ENCODE measurements at places on chromosomes 2 and 18. TPM values are rescaled to one million over a fixed set of nuclear protein-coding genes. Genes with fewer than 3 reads are reported as not detected.
A peak's percentile ranks its signal among the peaks of the same experiment; 100 is the strongest.

DNA sequence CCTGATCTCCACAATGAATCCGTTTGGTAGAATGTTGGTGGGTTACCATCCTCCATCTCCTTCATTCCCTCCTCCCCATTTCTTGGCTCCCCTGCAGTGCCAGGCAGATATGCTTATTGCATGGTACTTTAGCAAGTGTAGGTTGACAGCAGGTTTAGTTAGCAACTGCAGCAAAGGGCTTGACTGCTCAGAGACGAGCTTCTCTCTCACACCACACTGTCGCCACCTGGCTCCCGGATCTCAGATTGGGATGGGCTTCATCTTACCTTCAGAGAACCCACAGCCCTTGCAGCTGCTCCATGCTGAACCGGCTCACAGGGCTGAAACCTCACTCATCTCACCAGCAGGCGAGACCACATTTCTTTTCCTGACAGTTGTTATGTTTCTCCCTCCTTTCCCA lies 88.8 kb downstream of the VWA3B start:
- H3K36me3 ChIP-seq = no peaks in the 10 kb centered on the region
- DNase-seq = peak; percentile 78
- no peaks in the 10 kb centered on the region for H3K4me1 ChIP-seq

GRCh38 chr2:222240676-222241049 lies 58.1 kb downstream of the PAX3 start:
- no peak for DNase-seq
- no peaks in the 10 kb centered on the region for H3K27me3 ChIP-seq
- no peaks in the 10 kb centered on the region for H3K36me3 ChIP-seq
- no peak overlapping the region for H3K27ac ChIP-seq

GRCh38 chr2:165109915-165110314 lies 93.9 kb downstream of the SCN3A start:
- no peak for DNase-seq
- H3K36me3 ChIP-seq = no peaks in the 10 kb centered on the region
- no peak overlapping the region for H3K27ac ChIP-seq
- no peaks in the 10 kb centered on the region for H3K4me1 ChIP-seq
- H3K4me3 ChIP-seq = no peak overlapping the region

DNA sequence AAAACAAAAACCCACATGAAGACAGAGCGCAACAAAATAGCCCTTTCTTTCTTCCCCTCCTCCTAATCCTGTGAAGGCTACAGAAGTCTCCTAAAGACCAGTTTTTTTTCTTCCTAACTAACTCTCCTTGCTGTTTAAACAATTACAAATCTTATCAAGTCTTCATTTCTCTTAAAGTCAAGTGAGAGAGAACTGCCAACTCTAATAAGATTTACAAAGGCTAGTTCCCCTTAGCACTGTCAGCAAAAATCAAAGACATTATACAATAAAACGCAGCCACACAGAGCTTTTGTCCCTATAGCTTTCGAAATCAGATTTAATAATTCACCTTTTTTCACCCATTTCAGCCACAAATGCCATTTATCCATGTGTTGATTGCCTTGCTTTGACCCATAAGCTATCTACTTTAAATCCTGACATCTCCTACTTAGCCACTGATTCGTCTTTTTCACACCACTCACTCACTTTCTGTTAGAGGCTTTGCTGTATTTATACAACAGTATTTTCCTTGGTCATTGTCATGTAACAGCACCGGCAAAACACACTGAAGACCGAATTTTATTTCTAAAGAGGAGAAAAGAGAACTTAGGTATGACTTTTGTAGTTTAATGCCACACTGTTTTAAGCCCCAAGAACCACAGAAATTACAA lies 5.9 kb downstream of the NRXN1 start:
- no peak overlapping the region for H3K27ac ChIP-seq
- DNase-seq = no peak
- H3K4me1 ChIP-seq = no peaks in the 10 kb centered on the region
- H3K36me3 ChIP-seq = no peaks in the 10 kb centered on the region
- no peaks in the 10 kb centered on the region for H3K27me3 ChIP-seq

GRCh38 chr2:121694398-121695170 lies 42.1 kb downstream of the NIFK start:
- H3K27me3 ChIP-seq = no peaks in the 10 kb centered on the region
- no peak overlapping the region for H3K4me3 ChIP-seq
- H3K36me3 ChIP-seq = no peaks in the 10 kb centered on the region

- no peak for DNase-seq
- H3K27ac ChIP-seq = peak overlapping the region; percentile 38
- H3K27me3 ChIP-seq = no peaks in the 10 kb centered on the region
- no peak overlapping the region for H3K4me3 ChIP-seq
These were observed 45.1 kb upstream of the ZNF396 start for GRCh38 chr18:35422237-35422636.

DNA sequence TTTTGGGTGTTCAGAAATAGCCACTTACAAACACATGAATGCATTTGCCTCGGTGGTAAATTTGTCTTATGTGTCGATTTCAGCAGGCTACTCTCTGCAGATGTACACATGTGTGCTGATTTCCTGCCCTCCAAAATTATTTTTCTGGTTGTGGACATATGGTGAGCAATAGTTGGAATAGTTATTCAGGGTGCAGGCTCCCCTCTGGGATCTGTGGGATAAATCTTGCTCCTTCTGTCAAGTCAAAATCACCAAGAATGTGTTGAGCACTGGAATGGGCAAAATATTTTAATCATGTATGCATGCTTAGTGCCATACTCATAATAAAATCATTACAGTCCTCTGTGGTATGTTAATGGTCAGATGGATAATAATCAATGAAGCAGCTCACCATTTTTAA lies 684.5 kb downstream of the BCL11A start:
- no peaks in the 10 kb centered on the region for H3K36me3 ChIP-seq
- H3K27me3 ChIP-seq = no peaks in the 10 kb centered on the region
- H3K4me3 ChIP-seq = no peak overlapping the region
- H3K4me1 ChIP-seq = no peaks in the 10 kb centered on the region
- DNase-seq = no peak

DNA sequence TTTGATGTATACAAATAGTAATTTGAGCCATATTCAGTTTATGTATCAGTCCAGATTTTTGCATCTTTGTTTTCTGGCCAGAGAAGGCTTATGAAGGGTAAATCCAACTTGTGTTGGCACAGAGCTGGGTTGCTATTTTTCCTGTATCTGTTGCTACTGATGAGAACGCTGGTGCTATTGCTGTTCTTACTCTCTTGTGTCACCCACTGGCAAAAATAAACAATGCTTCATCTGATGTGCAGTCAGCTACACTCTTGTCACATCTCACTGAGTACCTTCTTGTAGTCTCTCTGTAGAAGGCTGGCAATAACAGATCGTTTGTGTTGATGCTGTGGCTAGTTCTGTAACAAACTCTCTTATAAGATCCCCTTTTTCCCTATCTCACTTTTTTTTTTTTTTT lies 323.4 kb downstream of the CDH19 start:
- H3K36me3 ChIP-seq = no peaks in the 10 kb centered on the region
- DNase-seq = no peak
- H3K27ac ChIP-seq = no peak overlapping the region
- no peaks in the 10 kb centered on the region for H3K27me3 ChIP-seq
- H3K4me3 ChIP-seq = no peak overlapping the region
- H3K4me1 ChIP-seq = no peaks in the 10 kb centered on the region

DNA sequence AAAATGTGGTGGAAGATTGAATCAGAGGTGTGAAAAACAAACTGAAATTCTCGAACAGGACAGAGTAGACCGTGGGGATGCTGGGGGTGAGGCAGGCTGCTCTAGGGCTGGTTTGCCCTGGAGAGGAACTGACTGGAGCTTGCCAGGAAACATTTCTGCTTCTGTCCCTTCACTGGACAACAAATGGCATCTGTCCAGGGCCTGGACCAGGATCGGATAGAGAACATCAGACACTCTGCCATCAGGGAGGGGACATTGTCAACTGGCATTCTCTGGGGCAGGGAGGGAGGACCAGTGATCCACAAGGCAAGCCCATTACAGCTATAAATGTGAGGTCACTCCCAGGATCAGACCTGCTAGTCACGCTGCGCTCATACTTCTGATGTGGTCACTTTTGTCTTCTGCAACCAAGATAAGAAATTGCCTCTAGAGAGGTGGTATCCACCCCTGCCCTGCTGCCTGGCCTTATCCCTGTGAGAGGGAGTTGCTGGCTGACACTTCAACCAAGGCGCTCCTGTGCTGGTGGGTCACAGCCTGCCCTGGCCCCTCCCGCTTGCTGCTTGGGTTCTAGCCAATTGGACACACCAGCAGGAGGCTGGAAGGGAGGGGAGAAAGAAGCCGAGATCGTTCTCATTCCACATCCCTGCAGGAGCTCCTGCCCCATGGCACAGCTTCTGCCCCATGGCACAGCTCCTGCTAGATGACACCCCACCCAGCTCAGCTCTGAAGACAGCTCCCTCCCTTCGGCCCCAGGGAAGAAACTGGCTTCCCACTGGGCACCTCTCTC lies 8.7 kb downstream of the NPPC start:
- no peaks in the 10 kb centered on the region for H3K4me1 ChIP-seq
- no peak overlapping the region for H3K4me3 ChIP-seq
- no peak overlapping the region for H3K27ac ChIP-seq
- no peaks in the 10 kb centered on the region for H3K36me3 ChIP-seq
- DNase-seq = no peak

DNA sequence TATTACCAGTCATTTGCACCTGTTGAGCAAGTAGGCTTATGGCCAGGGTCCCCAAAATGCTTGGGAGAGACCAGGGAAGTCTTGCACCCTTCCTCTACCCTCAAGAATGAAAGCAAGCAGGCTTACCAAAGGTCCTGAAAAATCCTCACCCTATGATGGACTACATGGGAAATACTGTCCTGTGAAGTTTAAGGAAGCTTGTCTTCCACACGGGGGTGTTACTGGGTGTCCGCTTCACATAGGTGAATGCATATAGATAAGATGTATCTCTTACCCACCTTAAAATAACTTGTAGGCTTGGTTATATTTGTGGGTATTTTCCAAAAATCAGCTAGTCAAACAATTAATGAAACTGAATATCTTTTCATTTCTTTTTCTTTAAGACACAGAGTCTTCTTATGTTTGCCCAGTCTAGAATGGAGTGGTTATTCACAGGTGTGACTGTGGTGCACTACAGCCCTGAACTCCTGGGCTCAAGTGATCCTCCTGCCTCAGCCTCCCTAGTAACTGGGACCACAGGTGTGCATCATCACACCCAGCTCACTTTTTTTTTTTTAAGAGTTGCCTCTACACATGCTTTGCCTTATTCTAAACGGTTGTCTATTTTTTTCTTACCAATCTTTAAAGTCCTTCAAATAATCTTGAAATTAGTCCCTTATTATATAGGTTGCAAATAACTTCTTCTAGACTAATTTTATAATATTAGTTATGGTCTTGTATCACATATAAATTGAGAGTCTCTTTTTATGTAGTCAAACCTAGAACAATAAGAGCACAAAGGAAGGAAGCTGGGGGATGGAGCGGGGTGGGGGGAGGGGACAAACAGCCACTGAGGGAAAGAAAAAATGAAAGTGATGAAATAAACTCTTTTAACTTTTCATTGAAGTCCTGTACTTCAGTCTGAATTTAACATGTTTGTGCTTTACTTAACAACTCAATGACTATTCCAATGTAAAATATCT lies 49.0 kb downstream of the CERKL start:
- no peak for DNase-seq
- no peak overlapping the region for H3K4me3 ChIP-seq
- no peaks in the 10 kb centered on the region for H3K27me3 ChIP-seq
- H3K4me1 ChIP-seq = peaks cover 46% of the 10 kb centered on the region

DNA sequence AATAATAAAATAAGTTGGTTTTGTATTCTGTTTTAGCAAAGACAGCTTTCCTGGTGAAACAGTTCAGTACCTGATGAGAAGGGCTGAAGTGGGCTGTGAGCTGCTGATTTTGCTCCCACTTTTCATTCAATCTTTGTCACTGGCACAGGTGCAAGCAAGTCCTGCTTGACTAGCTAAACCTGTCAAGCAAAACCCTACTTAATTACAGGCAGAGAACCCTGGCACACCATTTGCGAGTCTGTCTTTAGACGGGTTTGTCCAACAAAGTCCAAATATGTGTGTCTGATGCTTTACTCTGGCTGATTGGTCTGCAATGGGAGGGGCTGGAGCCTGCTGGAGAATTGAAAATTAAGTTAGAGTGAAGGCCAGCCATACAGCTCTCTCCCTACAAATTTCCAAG lies 267.2 kb downstream of the EPHA4 start:
- no peaks in the 10 kb centered on the region for H3K27me3 ChIP-seq
- no peaks in the 10 kb centered on the region for H3K36me3 ChIP-seq
- peak overlapping the region; percentile 70 for H3K27ac ChIP-seq
- 0 out of 2 replicates have a peak overlapping the region, but pooled peaks have one; percentile 22 for H3K4me3 ChIP-seq

- H3K36me3 ChIP-seq = no peaks in the 10 kb centered on the region
- no peak overlapping the region for H3K27ac ChIP-seq
- H3K4me1 ChIP-seq = no peaks in the 10 kb centered on the region
- peak; percentile 56 for DNase-seq
- H3K27me3 ChIP-seq = no peaks in the 10 kb centered on the region
These were observed 48.3 kb upstream of the ACAA2 start for GRCh38 chr18:49861659-49862058.

DNA sequence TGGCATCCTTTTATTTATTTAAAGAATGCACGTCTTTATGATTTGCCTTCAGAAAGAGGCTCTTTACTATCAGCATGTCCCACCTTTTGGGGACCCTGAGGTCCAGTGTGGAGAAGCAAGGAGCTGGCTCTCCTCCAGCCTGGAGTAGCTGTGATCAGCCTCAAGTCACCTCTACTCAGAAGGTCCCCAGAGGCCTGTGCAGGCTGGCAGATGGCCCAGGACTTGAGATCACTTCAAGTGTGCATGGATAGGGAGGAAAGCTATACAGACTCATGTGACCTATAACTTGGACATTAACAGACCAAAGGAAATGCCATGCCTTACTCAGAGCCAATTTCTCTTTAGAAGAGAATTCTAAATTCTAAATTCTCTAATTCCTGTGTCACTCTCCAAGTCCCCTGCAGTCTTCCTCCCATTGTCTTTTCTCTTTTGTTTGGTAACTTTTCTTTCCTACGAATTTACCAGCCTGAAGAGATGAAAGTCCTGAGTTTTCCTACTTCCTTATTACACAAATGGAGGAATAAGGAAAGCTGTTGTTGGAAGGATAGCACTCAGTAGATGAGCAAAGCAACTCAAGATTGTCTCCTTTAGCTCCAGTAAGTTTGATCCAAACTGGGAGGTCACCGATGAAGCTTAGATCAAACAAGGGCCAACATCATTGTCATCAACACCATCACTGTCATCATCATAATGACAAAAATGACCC lies 163.9 kb downstream of the GFPT1 start:
- H3K27me3 ChIP-seq = no peaks in the 10 kb centered on the region
- no peaks in the 10 kb centered on the region for H3K4me1 ChIP-seq
- no peak for DNase-seq
- H3K36me3 ChIP-seq = no peaks in the 10 kb centered on the region

GRCh38 chr2:212299943-212300342 lies 238.7 kb downstream of the ERBB4 start:
- DNase-seq = no peak
- no peak overlapping the region for H3K27ac ChIP-seq
- H3K4me3 ChIP-seq = no peak overlapping the region
- H3K27me3 ChIP-seq = no peaks in the 10 kb centered on the region
- no peaks in the 10 kb centered on the region for H3K36me3 ChIP-seq
- H3K4me1 ChIP-seq = no peaks in the 10 kb centered on the region

GRCh38 chr2:201363857-201364560 lies 6.9 kb upstream of the FLACC1 start:
- H3K27me3 ChIP-seq = no peaks in the 10 kb centered on the region
- H3K4me3 ChIP-seq = no peak overlapping the region
- no peaks in the 10 kb centered on the region for H3K36me3 ChIP-seq

The ICOS gene
- total RNA-seq = not detected

The SPATA3 gene
- total RNA-seq = not detected

The INPP4A gene
- total RNA-seq = 7.9 TPM

The EPB41L3 gene
- total RNA-seq = not detected

The RIT2 gene
- total RNA-seq = not detected

The DLX1 gene
- 1.0 TPM for total RNA-seq

The DNAH7 gene
- total RNA-seq = 0.14 TPM

The ITGA6 gene
- 0.37 TPM for total RNA-seq

The C1QL2 gene
- not detected for total RNA-seq

The SNRNP27 gene
- total RNA-seq = 87.6 TPM

The TSPYL6 gene
- 0.60 TPM for total RNA-seq

The SIX3 gene
- total RNA-seq = not detected

The TUBA3E gene
- total RNA-seq = not detected
